ENCODE measurements at places on chromosomes 1 and 21.
A peak's percentile ranks its signal among the peaks of the same experiment; 100 is the strongest.

DNA sequence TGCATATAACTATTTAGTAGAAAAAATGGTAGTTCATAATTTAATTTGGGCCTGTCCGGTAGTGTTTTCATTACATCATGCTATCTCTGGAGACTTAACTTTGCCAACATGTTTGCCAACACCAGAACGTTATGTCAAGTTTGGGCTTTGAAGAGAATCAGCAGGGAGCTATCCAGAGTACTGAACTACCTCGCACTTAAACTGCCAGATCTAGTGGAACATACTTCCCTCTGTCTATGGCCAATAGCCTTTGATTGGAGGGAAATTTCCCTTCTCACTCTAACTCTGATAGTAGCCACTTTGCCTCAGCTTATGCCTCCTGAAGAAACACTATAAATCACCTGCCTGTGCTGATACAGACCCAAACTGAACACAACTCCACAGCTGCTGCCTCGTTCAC, 10.0 kb downstream of the LRRC53 start:
- no peak for DNase-seq

GRCh38 chr21:44845418-44846223, 27.8 kb upstream of the SUMO3 start:
- DNase-seq, result no peak

DNA sequence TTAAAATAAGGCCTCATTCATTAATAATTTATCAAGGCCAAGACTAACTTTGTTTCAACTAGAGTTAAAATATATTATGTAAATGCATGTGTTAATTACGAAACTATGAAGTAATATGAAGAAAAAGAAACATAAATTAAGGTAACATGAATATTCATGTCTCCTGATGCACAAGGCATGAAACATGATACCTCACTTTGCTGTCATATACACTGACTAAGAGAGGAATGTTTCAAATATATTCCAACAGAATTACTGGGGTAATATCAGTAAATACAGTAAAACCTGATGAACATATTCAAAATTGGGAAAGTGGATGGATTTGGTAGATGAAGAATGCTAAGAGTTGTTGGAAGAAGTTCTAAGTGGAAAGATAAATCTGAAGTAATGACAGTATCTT, 274.6 kb downstream of the LRRC7 start:
- no peak for DNase-seq

- no peak for DNase-seq
These were observed 692.1 kb upstream of the ZP4 start for GRCh38 chr1:238582816-238583215.

DNA sequence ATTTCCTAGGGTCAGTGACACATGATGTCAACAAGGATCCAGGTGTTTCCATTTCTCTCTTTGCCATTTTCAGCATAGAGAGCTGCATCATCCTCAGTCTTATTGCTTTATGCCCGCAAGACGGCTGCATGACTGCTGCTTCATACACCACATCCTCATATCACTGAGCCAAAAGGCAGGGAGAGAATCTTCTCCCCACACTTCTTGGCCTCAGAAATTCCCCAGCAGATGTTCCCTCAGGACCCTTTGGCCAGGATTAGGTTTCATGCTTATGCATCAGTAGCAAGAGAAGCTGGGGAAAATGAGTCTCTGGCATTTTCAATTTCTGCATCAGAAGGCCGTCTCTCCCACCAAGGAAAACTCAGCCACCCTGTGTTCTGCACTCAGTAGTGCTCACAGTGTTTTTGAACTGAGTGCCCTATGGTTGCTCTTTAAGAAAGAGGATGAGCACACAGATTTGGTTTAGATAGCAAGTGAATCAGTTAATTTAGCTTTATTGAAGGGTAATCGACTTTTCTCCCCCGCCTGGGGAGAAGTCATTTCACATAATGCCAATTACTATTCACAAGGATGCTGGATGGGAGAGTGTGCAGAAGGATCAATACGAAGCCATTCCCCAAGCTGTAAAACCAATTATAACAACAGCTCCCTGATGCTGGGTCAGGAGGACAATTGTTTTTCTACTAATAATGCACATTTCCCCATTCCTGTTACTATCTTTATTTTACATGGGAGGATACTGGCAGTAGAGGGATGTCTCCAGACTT, 360.2 kb downstream of the HHIPL2 start:
- DNase-seq, result no peak

GRCh38 chr1:112255080-112255479, 140.9 kb upstream of the CTTNBP2NL start:
- DNase-seq, result no peak

DNA sequence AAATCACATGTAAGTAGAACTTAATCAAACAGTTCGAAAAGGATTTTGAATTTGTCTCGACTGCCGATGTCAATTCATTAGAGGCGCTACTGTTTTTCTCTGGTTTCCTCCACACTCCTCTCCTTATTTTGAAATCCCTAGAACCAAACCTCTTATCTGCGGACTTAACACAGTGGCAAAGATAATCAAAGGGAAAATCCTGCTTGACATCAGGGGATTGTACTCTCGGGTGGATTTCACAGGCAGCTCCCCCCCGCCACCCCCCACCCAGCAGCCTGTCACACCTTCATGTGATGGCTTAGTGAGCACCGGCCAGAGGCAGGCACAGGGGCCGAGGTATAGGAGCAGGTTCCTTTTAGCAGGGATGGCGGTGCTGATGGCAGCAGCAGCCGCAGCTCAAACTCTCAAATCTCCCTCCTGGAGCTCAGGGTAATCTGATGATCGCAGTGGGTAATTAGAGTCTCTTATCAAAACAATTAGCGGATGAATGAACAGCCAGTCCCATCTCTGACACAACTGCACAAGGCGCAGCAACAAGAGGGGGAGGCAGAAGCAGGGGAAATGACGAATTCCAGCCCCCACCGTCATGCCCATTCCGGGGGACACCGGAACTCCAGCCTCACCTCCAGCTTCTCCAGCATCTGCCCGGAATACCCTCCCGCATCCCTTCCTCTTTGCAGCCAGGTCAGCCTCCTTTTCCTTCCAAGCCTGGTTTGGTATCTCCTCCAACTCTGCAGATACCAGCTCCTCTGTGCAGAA, 80.3 kb downstream of the SSBP3 start:
- DNase-seq, result no peak

GRCh38 chr1:206479183-206480125, 9.2 kb downstream of the IKBKE start:
- DNase-seq, result peak; percentile 71

- no peak for DNase-seq
These were observed 1.6 kb downstream of the COL6A2 start for GRCh38 chr21:46099476-46099875.

GRCh38 chr1:205616563-205617293, 15.1 kb downstream of the ELK4 start:
- DNase-seq, result no peak

GRCh38 chr1:34460193-34460592, 283.5 kb downstream of the C1orf94 start:
- DNase-seq, result peak; percentile 6

DNA sequence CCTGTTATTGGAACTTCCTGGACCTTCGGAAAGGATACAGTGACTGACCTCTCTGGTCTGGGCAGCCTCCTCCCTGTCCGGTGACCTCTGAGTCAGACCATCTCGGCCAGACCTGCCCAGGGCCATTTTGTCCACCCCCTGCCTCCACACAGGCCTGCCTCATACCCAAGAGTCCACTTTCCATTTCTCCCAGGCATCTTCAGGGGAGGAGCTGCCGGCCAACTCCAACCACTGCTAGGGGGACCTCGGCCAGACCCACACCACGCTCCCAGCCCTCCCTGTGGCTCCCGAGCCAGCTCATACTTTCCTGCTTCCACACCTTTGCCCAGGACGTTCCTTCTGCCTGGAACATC, 29.5 kb upstream of the RUNX3 start:
- no peak for DNase-seq
